ENCODE measurements at places on chromosomes 6 and 20.

DNA sequence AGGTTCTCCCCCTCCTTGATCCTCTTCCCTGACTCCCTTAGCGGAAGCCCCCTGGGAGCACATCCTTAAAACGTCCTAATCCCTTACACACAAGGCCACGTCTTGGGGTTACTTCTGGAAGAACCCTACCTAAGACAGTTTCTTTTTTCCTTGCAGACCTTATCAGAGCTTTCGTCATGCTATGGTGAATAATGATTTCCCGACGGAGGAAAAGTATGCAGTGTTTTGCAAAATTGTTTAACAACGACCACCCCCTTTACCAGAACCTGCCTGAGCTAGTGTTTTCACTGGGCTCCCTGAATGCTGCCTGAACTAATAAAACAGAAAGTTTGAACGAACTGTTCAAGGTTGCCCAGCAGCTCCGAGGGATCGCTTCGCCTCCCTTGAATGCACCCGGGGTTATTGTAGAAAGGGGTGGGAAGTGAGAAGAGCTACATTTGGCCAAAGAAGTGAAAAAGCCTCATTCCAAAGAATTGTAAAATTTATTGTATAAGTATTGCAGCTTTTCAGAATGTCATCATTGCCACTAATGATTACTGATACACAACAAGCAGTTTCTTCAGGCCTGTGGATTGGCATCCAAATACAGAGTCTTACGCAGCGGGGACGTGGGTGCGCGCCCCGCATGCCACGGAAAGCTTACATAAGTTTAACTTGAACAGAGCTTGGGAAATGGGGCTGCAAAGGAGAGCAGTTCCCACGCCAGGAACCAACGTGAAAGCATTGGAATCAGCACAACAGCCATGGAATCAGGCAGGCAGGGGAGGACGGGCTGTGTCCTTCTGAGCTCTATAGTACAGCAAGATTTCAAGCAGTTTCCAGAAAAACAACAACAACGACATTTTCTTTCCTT, 27.9 kb upstream of the ZBP1 start:
- no peak for DNase-seq

- DNase-seq = no peak
Measured at GRCh38 chr6:65126667-65127066, 580.4 kb downstream of the EYS start.

DNA sequence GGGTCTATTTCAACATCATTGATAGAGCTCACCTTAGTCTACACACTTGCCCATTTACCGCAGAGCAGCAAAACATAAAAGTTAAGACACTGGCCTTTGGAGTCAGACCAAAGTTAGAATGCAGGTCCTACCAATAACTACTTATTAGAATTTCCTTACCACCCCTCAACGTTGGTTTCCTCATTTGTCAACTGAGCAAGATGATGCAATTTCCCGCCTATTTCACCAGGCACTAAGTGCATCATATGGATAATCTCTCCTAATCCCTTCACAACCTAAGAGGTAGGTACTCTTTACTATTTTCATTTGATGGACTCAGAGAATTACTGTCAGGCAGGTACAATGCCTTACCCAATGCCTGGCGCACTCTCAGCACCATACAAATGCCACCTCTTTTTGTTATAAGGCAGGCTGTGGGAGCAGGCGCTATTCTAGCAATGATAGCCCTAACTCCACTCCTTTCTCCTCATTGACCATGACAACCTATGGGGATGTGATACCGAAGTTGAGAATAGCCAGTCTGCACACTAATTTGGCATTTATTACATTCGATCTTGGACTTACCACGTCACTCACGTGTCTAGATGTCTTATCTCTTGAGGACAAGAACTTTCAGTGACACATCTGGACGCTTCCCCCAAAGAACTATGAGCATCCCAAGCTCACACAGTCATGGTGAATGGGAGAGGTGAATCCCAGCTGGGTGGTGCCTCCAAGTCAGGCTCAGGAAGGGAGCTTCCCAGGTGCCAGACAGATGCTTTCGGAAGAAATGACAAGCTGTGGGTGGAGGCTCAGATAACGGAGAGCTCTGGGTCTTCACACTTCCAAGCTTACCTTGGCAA, 128.1 kb upstream of the STMND1 start:
- no peak for DNase-seq

DNA sequence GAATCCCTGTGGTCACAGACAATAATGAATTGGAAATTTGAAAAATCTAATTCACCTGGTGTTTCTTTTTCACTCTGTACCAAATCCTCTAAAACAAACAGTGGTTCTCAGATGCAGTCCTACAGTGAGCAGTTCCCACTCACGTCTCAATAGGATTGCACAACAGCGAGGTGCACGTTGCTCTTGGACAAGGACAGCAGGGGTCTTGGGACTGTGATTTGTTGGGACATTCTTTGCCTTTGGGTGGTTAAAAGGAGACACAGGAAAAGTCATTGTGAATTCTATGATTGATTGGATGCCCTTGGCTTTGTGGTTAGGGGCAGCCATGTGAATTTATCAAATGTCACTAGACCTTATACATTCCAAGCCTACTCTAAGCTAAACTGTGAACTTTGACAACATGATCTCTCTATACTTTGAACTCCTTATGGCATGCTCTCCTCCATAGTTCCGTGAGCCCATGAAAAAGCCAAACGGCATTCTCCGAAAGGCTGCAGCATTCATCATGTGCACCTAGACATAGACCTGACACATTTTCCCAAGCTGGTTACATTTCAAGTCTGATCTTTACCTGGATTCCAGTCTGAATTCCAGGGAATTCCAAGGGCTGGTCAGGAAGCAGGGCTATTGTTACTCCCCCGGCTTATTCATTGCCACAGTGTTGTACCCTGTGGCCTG, 647 bp downstream of the UNC93A start:
- no peak for DNase-seq

DNA sequence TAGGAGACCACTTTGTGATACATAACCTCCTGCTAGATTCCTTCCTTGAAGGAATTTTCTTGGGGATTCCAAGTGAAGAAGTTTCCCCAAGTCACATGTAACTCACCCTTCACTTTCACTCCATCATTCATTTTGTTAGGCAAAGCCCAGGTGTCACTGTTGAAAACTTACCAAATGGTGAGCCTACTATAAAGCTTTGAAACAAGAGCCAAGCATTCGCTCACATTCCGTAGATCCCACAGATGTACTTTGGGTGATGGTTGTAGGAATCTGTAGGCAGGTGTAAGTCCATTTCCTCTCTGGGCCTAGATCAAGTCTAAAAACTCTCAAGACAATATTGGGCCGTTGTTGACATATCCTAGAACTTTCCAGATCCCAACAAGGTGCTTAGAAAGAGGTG, 74.1 kb downstream of the PRDM1 start:
- no peak for DNase-seq

DNA sequence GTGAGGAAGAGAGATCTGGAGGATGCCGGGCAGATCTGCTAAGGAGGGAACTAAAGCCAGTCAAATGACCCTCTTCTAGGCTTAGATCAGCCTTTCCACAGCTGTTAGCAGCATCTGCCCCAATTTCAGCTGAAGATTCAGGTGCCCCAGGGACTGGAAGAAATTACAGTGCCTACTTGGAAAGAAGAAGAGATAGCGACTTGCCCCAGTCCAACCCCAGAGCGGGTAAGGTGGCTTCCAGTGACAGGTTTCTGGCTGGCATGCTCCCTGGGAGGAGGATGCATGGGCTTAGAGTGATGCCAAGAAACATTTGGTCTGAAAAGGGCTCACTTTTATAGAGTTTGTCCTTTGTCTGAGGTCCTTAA, 620 bp downstream of the TJAP1 start:
- DNase-seq = no peak

GRCh38 chr6:11736601-11737000, 42.0 kb downstream of the ADTRP start:
- no peak for DNase-seq

DNA sequence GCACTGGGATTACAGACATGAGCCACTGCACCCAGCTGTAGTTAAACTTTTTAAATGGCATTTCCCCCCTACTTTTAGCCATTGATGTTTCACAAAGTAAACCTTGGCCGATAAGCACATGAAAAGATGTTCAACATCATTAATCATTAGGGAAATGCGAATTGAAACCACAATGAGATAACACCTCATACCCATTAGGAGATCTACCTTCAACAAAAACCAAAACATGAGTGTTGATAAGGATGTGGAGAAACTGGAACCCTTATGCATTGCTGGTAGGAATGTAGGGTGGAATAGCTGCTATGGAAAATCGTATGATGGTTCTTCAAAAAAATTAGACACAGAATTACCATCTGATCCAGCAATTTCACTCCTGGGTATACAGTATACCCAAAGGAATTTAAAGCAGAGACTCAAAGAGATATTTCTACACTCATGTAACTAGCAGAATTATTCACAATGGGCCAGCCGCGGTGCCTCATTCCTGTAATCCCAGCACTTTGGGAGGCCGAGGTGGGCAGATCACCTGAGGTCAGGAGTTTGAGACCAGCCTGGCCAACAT, 286.5 kb upstream of the JARID2 start:
- DNase-seq = no peak

DNA sequence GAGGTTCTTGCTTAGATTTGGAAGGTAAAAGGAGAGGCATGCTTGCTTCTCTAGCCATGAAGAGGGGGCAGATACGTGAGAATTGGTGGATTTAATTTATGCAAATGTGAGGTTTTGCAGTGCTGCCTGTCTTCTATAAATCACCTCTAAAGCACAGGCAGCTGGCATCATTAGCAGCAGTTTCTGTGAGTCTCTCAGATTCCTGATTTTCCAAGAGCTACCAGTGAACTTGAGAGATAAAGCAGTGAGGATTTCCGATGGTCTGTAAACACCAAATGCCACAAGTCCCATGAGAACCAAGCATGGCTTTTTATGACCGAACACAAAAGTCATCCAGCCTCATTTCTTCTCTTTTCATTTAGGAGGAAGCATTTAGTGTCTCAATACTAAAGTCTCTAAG, 3.2 kb upstream of the SIRPB2 start:
- DNase-seq = no peak

GRCh38 chr6:150332939-150333584, 35.8 kb upstream of the IYD start:
- DNase-seq = no peak

GRCh38 chr6:149273318-149273717, 44.2 kb upstream of the TAB2 start:
- peak; percentile 78 for DNase-seq
